ENCODE measurements at places on chromosomes 13 and 19.

DNA sequence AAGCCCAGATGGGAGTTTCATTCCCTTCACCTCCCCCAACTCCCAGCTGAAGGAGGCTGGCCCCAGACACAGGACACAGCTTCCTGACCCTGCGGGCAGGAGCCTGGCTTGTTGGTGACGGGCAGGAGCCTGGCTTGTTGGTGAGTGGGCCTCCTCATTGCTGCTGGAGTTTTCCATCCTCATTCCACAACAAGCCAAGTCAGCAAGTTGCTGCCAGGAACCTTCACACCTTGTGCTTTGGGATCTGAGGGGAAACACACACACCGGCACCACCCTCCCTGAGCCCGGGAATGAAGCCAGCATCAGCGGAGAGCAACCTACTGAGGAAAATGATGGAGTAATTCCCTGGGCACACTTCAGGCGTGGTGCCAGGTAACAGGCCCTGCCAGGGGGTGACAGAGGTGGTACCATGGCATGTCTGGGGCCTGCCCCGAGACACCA, 74.9 kb downstream of the ALOX5AP start:
- DNase-seq: no peak

- DNase-seq: no peak
Measured at GRCh38 chr19:46107371-46107770, 17.1 kb downstream of the IGFL3 start.

DNA sequence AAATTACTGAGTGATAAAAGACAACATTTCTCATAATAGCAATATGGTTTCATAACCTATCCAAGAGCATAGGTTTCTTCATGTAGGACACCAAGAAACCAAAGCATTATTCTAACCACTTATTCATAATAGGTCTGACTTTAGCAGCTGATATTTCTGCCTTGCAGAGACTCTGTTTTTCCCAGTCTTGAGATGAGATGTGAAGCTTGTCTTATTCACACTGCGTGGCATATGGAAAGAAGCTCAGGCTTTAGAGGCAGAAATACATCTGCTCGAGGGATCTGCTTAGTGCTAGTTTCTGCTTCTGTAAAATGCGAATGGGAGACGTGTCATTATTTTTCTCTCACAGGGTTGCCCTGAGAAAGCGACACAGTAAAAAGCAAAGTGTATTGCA, 232.0 kb upstream of the SPRY2 start:
- no peak for DNase-seq

DNA sequence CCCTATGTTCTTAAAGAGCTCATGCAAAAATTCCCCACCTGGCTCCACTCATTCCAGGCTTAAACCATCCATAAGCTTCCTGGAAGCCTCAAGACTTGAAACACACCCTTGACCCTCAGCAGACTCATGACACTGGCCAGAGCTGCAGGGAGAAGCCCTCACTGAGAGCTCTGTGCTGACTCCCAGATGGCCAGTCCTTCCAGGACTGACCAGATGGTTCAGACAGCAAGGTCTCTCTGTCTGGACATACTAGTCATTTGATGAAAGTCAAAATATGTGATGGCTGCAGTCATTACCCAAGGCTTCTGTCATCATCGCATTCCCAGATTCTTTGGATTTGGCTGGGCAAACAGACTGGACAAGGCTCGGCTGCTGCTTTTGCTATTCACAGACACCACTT, 397.4 kb downstream of the FOXO1 start:
- DNase-seq: no peak

GRCh38 chr13:68056816-68057710, 826.9 kb upstream of the PCDH9 start:
- DNase-seq: peak; percentile 3

- DNase-seq: no peak
Measured at GRCh38 chr13:32840989-32841713, 175.1 kb upstream of the KL start.

DNA sequence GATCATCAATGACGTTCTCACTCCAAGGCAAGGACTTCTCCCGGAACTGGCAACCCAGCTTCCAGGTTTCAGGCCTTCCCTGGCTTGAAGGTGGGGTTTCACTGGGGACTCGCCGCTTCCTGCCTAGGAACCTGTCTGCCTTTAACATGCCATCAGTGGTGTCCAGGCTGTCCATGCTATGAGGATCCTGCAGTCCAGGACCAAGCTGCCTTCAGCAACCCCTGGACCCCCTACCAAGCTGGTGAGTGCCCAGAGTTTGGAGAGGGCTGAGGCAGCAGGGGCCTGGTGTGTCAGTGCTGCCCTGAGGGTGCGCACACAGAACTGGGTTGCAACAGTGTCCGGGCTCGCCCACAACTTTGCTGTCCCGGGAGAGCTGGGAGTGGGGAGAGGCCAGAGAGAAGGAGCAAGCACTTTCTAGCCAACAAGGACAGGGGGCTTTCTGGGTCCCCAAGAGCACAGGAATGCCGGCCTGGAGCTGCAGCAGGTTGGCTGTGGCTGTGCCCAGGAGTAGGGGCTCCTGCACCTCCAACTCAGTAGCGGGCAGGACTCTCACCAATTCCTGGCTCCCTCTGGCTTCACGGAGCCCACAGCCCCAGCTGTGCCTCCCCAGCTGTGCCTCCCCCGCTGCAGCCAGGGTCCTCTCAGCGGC, 1563.2 kb upstream of the MIR17HG start:
- DNase-seq: no peak

DNA sequence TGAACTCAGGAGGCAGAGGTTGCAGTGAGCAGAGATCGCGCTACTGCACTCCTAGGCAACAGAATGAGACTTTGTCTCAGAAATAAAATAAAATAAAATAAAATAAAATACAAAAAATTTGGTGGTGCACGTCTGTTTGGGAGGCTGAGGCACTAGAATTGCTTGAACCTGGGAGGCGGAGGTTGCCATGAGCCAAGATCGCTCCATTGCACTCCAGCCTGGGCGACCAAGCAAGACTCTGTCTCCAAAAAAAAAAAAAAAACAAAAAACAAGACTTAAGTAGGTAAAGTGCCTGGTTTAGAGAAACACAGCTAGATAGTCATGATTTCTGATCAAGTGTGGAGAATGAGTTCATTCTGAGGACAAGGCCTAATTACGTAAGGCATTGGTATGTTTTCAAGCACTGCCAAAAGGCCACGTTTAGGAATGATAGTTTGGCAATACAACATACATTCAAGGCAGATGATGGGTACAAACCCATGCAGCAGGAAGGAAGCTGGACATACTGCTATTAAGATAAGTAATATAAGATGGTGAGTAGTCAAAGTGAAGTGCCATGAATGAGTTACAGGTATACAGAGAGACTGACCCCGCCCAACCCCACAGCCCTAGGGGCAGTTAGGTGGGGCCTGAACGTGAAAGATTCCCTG, 4.8 kb upstream of the UCHL3 start:
- no peak for DNase-seq

GRCh38 chr19:16233836-16234551, 36.3 kb downstream of the AP1M1 start:
- DNase-seq: no peak

DNA sequence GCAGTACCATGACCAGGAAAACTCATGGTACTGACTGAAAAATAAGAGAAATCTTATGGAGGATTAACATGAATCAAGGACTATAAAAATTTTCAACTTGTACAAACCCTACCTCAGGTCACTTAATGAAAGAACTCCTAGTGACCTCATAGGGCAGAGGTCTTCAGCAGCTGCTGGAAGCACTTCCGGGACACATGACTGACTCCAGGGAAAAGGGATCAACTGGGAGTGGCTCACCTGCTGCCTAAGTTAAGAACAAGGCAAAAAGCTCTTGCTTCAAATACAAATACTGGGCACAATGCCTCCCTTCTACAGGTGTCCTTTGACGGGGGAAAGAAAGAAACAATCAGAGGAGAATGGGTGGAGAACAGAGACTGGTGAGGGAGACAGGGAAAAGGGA, 18.6 kb downstream of the DOCK9 start:
- DNase-seq: no peak

DNA sequence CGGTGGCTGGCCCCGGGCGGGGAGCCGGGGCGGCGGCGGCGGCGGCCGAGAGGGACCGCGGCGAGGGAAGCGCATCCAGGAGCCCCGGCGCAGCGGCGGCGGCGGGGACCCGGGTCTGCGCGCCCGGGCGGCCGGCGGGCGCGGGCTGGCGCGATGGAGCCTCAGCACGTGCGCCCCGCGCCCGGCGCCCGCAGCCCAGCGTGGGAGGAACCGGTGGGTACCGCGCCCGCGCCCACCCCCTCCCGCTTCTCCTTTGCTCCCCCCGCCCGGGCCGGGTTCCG, 7.8 kb upstream of the DGKH start:
- no peak for DNase-seq

All from retinal pigment epithelial cell (primary cell).